Hindlimb muscle (tissue), 1 donor: ENCODE measurements at places on chromosomes 6 and 20.

- DNase-seq = no peak
Measured at GRCh38 chr6:145075425-145075824, 659.9 kb downstream of the EPM2A start.

- DNase-seq = no peak
Measured at GRCh38 chr6:157343732-157344131, 20.4 kb upstream of the TMEM242 start.

DNA sequence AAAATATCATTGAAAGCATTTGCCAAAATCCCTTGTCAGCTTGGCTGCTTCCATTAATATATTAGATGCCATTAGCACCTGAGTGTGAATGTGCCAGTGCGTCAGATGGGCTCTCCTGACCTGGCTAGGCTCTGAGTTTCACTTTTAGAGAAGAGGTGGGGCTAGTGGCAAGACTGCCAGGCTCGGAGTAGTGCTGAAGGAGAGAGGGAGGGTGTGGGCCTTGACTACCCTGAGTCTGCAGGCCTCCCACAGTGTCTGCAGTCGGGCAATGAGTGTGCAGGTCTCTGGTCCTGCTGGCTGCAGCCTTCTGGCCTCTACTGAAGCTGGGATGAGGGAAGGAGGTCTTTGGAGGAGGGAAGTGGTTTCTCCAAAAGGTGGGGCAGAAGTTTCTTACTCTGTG, 34.6 kb upstream of the PNPLA1 start:
- DNase-seq = no peak

- no peak for DNase-seq
Measured at GRCh38 chr6:27888566-27888965, 23.6 kb downstream of the OR2B2 start.

DNA sequence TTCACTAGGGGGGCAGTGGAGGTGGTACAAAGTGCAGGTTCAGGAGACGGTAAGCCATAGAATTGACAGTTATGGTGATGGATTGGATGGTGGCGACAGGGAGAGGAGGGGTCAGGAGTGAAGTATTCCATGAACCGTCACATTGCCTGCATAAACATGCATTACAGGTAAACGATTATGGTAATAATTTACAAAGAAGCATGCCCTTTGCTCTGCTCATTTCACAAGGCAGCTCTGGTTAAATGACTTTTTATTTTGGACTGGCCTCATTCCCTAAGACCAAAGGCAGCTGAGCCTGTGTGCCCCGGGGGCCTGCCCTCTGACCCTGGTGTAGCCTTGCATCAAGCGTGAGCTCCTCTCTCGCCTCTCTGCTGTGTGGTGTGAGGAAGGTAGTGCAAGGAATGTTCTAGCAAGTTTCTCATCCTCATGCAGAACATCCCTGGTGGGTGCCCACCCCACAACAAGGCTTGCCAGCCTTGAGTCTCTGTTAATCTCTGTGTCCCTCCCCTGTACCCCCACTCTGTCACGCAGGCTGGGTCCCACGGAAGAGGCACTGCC, 59.0 kb downstream of the PPP1R14C start:
- no peak for DNase-seq

DNA sequence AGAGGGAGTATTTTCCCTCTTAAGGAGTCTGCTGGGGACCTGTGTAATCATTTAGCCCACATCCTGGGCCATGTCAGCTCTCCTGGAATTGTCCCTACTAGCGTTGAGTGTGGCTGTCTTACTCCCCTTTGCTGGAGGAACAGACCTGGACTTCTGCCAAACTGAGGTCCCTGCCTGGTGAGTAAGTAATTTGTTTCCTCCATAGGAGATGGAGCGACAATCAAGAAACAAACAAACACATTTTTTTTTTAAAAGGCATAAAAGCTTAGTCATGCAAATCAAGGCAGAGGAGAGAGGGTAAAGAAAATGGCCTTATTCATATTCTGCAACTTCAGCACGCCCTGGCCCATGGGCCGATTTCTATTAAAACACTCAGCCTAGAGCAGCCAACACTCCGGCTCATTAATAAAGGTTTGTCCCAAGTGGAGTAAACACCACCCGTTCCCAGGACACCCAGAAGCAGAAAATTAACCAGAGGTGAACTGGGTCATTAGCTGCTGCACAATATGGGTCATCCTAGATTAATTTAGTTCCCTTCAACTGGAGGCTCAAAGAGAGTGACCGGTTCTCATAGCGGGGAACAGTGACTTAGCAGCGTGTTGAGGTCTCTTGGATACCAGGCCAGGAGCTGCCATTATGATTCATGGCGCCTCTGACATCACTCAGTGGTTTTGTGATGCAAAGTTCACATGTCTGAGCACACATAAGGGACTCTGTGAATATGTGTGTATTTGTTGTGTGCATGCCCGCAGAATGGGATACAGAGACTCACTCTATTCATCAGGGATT, 165.0 kb upstream of the SULF2 start:
- DNase-seq = no peak
